Cardiac atrium fibroblast (primary cell): ENCODE measurements at places on chromosomes 7 and 10. TPM values are rescaled to one million over a fixed set of nuclear protein-coding genes. Genes with fewer than 3 reads are reported as not detected.

Gene AKR1E2
- total RNA-seq: 3.8 and 3.9 TPM in 2 replicates

Gene INA
- 0.36 and 0.97 TPM in 2 replicates for total RNA-seq

Gene ANXA7
- total RNA-seq: 68.6 and 95.7 TPM in 2 replicates

Gene MACC1
- total RNA-seq: 0.18 and 0.32 TPM in 2 replicates

Gene PAX4
- total RNA-seq: not detected in 2 replicates

Gene CFAP58
- total RNA-seq: under 0.01 TPM in 1 of 2 replicates, not detected in the other

Gene AKR1C8
- not detected in 2 replicates for total RNA-seq

Gene PGAM2
- 1.3 TPM in 1 of 2 replicates, not detected in the other for total RNA-seq
